Foreskin fibroblast (primary cell): ENCODE measurements at places on chromosomes 7 and 10.

- DNase-seq, result peak; percentile 20
These were observed 142.6 kb upstream of the KAT6B start for GRCh38 chr10:74683621-74684364.

DNA sequence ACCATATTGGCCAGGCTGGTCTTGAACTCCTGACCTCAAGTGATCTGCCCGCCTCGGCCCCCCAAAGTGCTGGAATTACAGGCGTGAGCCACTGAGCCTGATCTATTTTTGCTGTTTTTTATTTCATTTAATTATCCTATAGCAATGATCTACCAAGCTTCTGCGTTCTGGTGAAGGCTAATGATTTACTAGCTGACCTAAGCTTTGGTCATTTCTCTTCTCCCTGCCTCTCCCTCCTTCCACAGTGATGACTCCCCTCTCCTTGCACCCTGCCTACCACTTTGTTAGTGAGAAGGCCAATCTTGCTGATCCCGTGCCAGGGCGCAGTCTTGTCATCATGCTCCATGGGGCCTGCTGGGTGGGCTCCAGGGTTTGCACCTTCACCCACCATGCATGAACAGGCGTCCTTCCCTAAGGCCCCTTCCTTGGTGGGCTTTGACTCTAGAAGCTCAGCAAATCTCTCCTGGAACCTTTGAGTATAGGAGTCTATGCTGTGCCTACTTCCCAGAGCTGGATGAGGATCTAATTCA, 11.9 kb upstream of the ZCCHC24 start:
- no peak for DNase-seq

DNA sequence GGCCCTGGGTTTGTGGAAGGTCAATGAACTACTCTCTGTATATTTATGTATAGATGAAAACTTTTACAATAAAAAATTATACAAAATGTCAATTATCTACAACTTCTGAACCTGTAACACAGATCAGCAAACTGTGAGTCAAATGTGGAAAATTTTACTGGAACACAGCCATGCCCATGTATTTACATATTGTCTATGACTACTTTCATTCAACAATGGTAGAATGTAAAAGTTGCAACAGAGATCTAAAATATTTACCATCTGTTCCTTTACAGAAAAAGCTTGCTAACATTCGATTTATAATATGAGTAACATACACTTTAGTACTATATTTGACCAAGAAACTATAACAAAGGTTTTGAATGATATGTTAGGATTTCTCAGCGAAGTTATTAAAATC, 481.6 kb downstream of the PARD3 start:
- peak; percentile 79 for DNase-seq

GRCh38 chr10:87072449-87072848, 22.2 kb downstream of the GLUD1 start:
- no peak for DNase-seq

DNA sequence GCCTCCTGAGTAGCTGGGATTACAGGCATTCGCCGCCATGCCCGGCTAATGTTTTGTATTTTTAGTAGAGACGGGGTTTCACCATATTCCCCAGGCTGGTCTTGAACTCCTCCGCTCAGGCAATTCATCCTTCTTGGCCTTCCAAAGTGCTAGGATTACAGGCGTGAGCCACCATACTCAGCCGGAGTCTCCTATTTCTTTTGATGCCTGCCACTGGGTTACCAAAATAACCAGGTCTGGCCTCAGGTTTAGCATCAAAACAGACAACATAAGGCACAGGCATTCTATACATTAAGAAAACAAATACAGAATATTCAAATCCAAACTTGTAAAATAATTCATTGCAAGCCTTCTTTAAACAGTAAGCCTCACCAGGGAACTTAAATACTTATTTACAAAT, 289.8 kb upstream of the IMMP2L start:
- no peak for DNase-seq

DNA sequence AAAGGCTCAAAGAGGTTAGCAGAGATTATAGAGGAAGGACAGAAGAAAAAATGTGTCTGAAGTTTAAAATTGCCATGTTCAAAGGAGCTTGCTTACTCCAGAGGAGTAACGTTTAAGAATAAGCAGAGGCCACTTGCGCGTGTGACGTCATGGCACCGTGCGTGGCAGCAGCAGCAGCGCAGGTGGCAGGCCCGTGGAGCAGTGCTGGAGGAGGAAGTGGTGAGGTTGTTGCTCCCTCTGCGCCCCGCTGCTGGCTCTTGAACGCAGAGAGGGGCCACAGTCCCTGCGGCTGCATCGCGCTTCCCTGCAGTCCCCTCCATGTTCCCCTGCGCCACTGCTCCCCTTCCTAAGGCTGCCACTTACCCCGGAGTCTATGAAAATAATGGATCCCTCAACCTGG, 37.5 kb downstream of the GDI2 start:
- DNase-seq, result no peak

- no peak for DNase-seq
These were observed 6.9 kb upstream of the PFKFB3 start for GRCh38 chr10:6195846-6196245.

GRCh38 chr7:157693071-157693520, 356.3 kb downstream of the DNAJB6 start:
- no peak for DNase-seq

GRCh38 chr7:68183176-68183575, 1186.5 kb downstream of the TYW1 start:
- no peak for DNase-seq

DNA sequence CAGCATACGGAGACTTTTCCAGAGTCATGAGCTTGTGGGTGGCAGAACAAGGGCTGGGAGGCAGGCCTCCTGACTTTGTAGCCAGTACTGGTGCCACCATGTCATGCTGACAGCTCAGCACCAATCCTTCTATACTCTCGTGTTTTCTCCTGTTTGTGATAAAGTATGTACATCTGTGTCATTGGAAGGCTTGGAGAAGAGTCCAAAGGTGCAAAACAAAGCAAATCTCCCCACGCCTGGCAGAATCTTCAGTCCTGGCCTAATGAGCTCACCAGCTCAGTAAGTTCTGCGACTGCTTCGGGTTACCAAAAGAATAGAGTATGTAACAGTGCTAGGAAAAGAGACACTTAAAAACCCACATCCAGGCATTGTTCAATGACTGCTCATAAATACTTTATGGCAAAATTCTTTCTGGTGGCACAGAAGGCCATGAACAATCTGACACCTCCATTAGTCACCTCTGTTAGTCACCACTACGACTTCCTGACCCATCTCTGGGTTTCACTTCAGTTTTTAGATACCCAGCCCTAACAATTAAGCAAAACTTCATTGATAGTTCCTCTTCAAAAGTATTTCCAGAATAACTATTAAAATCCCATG, 24.5 kb downstream of the STEAP1 start:
- DNase-seq, result peak; percentile 90

DNA sequence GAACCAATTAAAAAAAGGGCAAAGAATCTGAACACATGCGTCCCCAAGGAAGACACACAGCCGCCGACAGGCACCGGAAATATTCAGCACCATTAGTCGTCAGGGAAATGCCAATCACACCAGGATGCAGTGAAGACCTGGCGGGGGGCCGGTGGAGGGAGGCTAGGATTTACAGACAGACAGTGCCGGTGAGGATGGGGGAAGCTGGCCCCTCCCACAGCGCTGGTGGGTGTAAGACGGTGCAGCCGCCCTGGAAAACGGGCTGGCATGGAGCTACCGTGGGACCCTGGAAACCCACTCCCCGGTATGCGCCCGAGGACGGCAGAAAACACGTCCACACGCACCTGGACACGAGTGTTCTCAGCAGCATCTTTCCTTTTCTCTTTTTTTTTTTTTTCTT, 4.8 kb upstream of the ADAP1 start:
- no peak for DNase-seq

DNA sequence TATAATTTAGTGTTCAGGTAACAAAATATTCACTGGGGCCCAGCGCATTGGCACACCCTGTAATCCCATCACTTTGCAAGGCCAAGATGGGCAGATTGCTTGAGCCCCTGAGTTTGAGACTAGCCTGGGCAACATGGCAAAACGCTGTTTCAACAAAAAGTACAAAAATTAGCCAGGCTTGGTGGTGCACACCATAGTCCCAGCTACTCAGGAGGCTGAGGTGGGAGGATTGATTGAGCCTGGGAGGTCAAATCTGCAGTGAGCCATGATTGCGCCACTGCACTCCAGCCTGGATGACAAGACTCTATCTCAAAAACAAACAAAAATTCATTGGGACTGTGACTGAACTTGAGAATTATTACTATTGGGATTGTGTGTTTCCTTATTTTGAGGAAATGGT, 40.4 kb upstream of the TRUB1 start:
- no peak for DNase-seq
